ENCODE measurements at places on chromosomes 5 and 9. TPM values are rescaled to one million over a fixed set of nuclear protein-coding genes. Genes with fewer than 3 reads are reported as not detected.

DNA sequence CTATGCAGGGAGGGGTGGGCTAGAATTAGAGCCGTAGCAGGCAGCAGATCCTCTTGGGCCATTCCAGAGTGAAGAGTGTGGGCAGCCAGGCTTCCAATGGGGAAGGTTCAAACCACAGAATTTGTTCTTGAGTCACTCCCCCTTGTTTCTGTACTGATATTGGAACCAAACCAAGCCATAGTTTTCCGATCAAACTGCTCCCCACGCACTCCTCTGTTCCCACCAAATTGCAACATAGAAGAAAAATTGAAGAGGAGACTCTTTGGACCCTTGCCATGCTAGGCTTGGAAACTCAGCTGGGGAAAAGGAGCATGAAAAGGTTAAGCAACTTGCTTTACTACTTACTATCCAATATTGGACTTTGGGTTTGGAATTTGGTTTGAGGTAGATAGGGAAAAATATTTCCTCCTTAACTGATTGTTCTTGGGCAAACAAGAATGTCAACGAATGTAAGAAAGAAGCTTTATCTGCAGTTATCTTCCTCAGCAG, 165.8 kb upstream of the NR3C1 start:
- no peak for DNase-seq

DNA sequence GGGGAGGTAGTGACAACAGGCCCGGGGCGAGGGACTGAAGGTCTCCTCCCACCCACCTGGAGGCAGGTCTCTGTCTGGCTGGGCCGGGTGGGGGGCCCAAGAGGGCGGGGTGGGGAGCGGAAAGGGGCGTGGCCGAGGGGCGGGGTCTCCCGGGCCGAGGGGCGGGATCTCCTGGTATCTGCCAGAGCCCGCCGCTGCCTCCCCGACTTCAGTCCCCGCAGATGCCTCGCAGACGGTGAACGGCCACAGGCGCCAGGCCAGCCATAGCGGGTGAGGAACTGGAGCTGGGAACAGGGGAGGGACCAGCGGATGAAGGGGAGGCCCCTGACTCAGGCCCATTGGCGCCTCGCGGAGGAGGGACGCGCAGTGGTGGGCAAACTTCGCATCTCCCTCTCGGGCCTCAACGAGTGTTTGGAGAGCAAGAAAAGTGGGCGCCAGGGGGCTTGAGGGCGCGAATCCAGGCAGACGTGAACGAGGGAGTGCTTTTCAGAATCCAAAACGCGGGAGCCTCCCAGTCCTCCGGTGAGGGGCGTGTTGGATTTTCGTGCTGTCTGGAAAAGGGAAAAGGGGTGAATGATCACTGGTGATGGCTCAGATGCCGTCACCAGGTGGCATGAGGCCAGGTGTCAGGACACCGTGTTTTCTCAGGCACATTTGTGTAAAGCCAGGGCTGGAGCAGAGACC, at the start of gene ADGRD2:
TSS of gene ADGRD2 (plus strand) at position 211 of the 684 bp plus-strand sequence. CDS start 1,216 bp downstream, outside the sequence.
- no peak for DNase-seq

DNA sequence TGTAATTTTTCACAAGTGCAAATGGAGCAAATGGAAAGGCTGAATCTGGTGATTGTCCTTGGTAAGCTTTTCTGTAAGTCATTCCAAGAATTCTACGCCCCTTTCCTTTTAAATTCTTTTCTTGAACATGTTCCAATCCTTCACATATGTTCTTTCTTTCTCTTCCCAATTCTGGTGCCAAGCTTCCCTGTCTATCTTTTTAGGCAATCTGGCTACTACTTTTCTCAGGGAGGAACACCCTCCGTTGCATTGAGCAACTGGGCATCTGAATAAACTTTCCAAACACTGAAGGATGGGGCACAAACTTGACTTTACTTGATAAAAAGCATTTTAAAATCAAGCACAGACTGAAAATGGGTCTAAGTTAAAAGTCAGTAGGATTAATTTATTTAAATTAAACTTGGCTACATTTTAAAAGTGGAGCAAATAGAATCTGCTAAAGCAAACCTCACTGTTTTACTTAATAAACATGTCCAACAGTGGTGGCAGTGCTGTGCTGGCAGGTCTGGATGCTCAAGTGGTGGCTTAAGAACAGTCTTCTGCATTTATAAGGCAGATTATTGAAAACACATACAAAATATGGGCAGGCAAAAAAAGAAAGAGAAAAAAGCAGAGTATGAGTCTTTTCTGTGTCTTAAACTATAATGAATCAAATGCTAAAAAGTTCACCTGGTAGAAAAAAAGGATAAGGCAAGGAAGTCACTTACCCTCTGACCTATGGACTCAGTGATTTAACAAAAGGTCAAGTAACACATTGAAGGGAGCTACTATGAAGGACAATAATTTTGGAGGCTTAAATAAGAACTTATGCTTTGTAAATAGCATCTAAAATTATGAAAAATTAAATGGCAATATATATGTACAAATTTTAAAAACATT, 5.4 kb downstream of the ELL2 start:
- DNase-seq, result no peak

DNA sequence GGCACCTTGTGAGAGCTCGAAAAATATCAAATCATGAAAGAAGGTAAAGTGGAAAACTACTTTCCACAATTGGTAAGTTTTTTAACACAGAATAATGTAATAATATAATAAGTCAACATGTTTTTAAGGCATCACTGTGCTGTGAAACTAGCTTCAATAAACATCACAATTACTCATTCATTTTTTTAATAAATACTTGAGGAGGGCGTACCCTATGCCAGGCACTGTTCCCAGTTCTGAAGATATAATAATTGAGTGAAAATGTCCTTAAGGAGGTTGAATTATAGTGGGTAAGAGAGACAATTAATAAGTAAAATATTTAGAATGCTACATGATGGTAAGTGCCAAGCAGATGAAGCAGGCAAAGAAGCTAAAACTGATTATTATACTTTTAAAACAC, 381.4 kb downstream of the ELAVL2 start:
- no peak for DNase-seq

- peak; percentile 2 for DNase-seq
Observed at GRCh38 chr9:125889112-125889475, 141.9 kb downstream of the PBX3 start.

Gene DEPDC1B
- 2.0 TPM for total RNA-seq
